Fibroblast of upper back skin (primary cell): ENCODE measurements at places on chromosomes 7 and 10.

DNA sequence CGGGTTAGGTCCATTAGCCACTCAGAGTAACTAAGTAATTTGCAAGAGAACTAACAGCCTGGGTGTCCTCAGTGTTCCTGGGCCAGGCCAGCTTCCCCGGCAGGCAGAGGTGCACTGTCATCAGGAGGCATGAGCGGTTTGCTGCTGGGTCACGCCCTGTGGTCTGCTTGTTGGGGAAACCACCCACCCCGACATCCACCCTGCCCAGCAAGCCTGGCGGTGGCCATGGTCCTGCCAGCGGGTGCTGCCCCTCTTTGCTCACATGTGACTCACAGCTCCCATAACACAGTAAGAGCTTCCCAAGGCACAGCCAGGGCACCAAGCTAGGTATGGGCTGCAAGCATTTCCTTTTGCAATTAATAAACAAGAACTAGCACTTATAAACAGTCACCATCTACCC, 75.9 kb downstream of the RGS10 start:
- DNase-seq: no peak

DNA sequence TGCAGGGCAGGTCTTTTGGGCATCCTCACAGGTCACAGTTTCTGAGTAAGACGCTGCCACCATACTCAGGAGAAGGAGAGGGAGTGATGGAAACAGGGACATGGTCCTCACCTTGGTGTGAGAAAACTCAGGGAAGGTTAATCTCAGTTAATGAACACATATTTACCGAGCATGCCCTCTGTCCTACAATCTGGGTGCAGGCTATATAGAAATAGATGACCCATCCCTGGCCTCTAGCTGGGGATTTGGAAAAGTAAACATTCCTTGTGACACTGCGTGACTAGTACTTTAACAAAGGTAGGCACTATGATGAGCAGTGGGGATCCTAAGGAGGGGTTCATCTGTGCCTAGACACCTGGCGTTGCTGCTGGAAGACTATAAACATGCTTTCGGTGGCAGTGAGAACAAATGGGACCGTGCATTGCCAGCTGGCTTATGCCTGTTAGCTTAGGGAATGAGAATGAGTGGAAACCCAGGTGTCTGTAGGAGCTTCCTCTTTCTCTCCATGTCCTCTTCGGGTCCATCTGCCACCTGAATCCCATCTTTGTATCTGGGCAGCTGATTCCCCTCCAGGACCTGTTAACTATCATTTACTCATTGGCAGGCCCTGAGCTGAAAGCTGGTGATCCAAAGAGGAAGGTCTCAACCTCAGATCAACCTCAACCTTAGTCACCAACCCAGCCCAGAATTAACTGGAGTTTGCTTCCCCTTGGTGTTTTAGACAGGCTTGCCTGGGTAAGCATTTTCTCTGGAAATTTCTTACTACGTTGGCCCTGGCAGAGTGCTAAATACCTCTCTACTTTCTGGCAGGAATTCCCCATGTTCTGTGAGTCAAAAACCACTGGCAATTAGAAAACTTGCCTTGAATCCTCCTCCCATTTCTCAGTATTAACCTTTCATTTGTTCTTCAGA, 794 bp downstream of the MBL2 start:
- DNase-seq: peak; percentile 5

DNA sequence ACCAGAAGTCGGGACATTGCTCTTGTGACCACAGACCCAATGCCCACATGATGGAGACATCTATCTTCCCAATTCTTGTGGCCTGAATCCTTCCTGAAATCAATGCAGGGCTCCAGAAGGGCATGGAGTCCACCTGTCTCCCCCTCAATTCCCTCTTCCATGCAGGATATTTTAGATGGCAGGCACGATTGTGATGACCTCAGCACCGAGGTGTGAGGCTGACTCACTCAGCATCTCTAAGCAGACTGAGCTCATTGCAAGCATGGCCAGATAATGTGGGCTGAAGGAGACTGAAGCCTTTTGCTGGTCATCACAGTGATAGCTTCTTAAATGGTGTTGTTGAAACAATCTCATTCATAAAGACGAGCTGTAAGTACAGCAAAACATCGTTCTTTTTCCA, 374.9 kb upstream of the PODXL start:
- peak; percentile 20 for DNase-seq

- no peak for DNase-seq
These were observed 52.9 kb downstream of the ATOH7 start for GRCh38 chr10:68179016-68179415.

DNA sequence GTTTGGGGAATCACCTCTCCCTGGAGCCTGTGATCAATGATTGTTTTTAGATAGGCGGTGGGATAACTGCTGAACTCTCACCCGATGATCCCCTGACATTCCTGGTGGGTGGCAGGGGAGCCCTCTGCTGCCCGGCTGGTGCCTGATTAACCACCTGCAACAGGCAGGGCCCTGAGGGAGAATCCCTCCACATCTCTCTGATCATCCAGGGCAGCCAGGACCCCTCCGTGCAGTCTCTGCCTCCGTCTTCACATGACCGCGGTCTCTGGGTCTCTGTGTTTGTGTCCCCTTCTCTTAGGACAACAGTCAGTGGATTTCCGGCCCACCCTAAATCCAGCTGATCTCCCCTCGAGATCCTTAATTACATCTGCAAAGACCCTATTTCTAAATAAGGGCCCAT, 17.4 kb downstream of the CALML5 start:
- DNase-seq: no peak

DNA sequence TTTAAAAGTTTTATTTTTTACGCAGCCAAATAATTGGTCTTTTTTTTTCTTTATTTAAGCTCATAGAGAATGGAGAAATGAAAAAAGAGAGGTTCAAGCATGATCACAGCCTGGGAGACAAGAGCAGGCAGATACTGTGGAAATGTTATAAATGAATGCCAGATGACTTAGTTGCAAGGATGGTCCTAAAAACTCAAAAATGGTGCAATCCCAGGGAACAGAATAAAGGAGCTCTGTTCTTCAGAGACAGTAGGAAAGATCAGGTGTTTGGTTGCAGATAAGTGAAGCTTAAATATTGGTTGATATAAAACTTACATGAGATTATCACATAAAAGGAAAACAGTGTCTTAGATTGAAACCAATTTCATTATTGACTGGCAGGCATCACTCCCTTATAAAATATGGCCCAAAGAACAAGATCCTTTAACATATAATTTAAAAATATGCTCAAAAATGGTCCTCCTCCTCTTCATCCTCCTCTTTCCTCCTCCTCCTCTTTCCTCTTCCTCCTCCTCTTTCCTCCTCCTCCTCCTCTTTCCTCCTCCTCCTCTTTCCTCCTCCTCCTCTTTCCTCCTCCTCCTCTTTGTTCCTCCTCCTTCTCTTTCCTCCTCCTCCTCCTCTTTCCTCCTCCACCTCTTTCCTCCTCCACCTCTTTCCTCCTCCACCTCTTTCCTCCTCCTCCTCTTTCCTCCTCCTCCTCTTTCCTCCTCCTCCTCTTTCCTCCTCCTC, 18.6 kb downstream of the GNAT3 start:
- DNase-seq: no peak

DNA sequence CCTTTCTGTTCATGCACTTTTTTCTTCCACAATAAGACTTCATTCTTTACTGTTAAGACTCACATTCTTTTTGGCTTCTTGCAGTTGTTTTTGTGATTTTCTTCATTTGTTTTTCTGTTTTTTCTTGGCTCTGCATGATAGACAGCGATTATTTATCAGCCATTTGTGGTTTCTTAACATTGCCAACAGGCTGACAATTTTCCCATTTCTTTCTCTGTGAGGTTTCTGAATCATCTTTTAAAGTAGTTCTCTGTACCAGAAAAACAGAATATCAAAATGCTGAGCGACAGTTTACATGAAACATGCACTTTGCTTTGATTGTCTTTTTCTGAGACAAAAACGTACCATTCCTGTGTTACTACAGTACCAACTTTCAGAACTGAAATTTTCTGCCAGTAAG, 334.2 kb upstream of the MAGI2 start:
- peak; percentile 46 for DNase-seq
